Retina (tissue), 1 donor: ENCODE measurements at places on chromosomes 2 and 18.
A peak's percentile ranks its signal among the peaks of the same experiment; 100 is the strongest.

DNA sequence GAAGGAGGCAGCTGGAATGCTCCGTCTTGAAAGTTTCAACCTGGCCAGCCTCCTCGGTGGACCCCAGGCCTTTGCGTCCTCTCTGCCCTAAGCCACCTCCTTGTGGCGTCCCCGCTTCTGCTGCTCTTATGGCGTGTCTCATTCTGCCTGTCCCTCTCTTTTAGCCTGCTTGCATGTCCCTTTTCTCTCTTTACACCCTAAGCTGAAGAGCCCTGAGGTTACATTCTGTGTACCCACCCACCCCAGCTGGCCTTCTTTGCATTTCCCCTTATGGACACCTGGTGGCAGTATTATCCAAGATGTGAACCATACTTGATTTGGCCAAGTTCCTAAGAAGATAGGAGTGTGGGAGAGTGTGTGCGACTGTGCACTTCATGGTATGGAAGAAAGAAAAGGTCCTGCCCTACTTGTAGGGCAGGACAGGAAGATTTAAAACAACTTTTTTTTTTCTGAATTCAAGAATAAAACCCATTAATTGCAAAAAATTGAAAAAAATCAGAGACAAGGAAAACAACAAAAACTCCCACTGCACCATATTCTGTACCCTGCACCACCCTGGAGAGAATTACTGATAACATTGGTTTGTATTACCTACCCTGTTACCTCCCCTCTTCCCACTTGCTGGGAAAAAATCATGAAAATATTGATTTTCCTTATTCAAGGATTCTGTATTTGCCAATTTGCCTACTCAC is 77.4 kb downstream of the DYSF start:
- DNase-seq, result peak; percentile 50

- no peak for DNase-seq
Measured at GRCh38 chr2:33242845-33243244, 233.6 kb upstream of the RASGRP3 start.

DNA sequence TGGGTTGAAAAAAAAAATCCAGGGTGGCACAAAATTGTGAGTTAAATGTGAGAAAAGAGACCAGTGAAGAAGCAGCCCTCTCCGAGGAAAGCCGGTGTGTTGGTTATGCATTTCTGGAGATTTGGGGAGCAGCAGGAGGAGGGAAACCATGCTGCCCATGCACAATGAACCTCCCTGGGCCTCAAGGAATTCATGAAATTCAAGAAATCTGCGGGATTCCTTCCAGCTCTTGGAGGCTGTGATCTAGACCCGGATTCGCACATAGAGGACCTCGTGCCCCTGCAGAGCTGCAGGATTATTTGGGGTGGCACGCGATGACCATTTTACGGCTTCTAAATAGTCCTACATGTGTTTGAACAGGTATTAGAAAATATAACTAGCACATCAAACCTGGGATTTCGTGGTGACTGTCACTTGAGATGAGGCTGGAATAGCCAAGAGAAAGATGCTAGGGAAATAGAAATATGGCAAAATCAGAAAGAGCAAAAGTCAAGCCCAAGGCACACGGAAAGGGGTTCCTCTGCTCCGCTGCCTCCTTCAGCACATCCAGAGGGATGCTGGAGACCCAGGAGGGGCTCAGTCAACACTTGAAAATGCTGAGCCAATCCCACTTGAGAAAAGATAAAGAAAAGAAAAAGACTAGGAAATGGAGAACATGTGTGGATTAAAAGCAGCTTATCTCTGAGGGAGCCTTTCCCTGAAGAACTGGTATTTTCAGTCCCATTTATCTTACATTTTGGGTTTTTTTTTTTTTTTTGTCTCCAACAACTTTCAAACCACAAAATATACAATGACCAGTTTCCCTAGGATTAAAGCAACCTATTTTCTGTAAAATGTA is 22.0 kb downstream of the KCTD1 start:
- peak; percentile 23 for DNase-seq

DNA sequence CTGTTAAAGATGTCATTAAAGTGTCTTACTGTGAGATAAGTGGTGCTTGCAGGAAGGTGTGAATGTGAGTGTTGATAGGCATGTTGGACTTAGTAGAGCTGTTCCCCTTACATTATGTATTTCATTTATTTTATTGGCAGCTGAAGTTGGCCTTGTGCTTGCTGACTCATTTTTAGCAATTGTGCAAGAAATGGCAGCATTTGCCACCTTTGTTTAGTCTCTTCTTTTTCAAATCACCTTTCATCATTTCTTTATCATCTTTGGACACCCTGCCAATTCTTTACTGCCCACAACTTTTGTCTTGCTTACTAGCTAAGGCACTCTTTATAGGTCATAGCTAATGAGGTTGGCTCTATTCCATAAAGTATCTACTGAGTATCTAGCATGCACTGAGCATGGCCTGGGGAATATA is 130.3 kb upstream of the LYPD6 start:
- no peak for DNase-seq

GRCh38 chr2:48572816-48573215 is 42.9 kb downstream of the STON1 start:
- DNase-seq, result peak; percentile 79

DNA sequence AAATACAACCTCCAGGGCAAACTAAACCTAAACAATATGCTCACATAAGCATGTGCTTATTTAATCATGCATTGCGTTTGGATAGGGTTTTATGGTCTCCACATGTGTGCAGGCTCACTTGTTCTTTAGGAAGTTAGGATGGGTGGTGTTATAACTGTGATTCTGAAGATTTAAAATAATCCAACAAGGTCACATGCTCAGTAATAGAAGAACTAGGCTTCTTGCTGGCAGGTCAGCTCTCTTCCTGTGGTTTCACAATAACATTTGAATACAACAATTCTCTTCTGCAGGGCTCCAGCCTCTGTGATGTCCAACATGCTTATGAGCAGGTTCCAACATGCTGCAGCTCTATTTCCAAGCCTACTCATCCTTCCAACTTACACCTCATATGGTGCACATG is 84.0 kb downstream of the MYL12B start:
- no peak for DNase-seq

- peak; percentile 8 for DNase-seq
Measured at GRCh38 chr2:5145801-5146200, 546.4 kb upstream of the SOX11 start.

DNA sequence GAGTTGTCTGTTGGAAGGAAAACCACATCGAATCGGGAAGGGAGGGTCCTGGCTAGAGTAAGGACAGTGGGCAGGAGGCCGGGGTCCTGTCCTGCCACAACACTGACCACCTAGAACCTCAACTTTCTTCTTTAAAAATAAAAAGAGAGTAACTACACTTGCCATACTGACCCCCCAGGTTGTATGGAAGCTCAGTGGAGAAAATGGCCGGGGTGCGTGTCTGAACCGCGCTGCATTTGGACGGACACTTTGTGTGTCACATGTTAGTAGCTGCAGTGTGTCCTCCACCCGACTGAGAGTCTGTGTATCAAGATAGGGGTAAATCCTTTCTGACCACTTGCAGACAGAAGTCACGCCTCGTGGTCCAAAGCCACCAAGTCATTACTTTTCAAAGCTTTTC is 87.0 kb downstream of the GBX2 start:
- no peak for DNase-seq

- DNase-seq, result no peak
Measured at GRCh38 chr2:88751768-88752167, 60.3 kb downstream of the RPIA start.

GRCh38 chr2:208134928-208135586 is 5.4 kb upstream of the CRYGC start:
- no peak for DNase-seq

DNA sequence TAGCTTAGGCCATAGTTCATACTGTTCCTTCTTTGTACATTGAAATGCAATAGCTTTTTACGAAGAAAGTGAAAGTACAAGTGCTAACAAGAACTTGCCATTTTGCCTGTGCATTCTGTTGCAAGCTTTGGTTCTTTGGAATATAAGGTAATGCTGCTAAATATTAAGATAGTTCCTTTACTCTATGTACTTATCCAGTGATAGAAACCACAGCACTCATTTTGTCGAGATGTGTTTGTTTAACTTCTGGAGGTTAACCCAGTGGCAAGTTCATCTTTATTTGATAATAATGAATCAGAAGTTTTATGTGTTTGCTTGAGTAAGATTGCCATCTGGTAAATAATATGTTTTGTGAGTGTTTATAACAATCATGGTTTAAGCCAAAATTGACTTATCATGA is 373.1 kb upstream of the FANCL start:
- no peak for DNase-seq

- DNase-seq, result no peak
Measured at GRCh38 chr18:22791310-22791610, 141.9 kb upstream of the RBBP8 start.

DNA sequence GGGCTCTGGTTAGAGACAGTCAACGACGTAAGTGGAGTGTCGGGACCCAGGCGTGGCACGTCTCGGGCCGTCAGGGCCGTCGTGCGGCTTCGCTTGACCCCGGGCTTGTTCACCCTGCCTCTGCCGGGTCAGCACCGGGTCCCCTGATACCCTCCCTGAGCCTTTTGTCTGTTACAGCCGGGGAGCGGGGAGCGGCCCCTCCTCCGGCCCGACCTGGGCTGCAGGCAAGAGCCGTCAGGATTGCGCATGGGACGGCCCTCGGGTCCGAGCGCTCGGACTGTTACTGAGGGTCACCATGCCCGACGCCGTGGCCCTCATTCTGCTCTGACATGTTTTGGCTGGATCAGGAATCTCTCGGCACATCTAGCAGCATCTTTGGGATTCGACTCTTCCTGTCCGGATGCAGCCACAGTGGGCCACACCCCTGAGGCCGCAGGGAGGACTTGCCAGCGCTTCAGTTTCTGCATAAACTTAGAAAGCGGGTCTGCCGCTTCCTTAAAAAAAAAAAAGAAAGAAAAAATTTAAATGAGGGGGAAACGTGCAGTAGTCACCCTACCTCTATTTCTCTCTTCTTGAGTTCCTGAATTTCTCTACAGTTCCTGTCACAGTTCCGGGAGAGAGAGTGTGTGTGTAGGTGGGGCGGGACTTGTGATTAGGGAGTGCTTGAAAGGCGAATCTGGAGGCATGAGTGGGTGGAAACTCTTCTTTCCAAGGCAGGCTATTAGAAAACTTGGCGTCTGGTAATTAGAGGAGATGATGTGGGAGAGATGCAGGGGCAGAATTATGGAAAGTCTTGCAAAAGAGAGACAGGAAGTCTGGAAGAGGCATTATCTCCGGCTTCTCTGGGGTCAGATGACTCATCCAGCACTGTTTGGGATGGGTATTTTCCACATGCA is 909 bp downstream of the TMEM87B start:
- no peak for DNase-seq

DNA sequence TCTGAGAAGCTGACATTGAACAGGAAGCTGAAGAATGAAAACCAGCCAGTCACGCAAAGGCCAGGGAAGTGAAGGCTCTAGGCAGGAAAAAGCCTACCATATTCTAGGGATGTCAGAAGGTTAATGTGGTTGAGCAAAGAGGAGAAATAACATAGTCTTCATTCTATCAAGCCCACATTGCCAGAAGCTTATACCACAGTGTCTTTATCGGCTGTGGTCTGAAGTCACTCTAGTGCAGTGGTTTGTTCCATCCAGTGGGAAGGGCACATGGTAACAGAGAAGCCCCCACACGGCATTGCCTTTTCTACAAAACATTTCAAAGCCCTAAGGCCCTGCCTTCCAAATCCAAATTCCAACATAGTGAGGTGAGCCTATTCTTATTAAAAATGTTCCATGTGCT is 311.3 kb downstream of the TNS1 start:
- DNase-seq, result no peak

DNA sequence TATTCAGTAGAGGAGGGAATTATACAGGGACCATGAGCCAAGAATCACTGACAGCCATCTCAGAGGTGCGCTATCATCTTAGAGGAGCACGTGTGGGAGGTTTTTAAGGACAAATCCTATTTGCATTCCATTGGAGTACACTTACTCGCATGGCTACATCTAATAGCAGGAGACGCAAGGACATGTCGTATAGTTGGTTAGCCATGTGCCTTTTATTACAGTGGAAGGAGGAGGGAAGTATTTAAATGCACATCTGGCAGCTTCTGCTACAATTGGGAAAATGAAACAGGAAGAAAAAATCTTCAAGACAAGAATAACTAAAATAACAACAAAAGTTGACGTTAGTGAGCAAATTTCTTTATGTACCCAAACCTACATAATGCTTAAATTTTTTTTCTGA is 86.5 kb upstream of the UGP2 start:
- no peak for DNase-seq

- no peak for DNase-seq
Measured at GRCh38 chr2:68889500-68889899, 18.3 kb upstream of the BMP10 start.
